ENCODE measurements at places on chromosomes 7 and 10.

- no peak for DNase-seq
These were observed 87.1 kb downstream of the ITGB8 start for GRCh38 chr7:20417675-20418382.

- DNase-seq: no peak
These were observed 199.3 kb upstream of the AUTS2 start for GRCh38 chr7:69398986-69399385.

GRCh38 chr7:114302858-114303257 is 111.8 kb upstream of the FOXP2 start:
- no peak for DNase-seq

DNA sequence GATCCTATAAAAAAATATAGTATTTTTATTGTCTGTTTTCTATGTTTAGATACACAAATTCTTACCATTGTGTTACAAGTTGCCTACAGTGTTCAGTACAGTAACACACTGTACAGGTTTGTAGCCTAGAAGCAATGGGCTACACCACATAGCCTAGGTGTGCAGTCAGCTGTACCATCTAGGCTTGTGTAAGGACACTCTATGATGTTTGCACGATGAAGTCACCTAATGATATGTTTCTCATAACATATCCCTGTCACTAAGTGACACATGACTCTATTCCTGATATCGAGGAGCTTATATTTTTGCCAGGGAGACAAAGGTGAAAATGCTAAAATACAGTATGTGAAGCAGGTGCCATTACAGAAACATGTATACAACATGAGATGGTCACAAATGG is 18.6 kb downstream of the ZNF25 start:
- no peak for DNase-seq

DNA sequence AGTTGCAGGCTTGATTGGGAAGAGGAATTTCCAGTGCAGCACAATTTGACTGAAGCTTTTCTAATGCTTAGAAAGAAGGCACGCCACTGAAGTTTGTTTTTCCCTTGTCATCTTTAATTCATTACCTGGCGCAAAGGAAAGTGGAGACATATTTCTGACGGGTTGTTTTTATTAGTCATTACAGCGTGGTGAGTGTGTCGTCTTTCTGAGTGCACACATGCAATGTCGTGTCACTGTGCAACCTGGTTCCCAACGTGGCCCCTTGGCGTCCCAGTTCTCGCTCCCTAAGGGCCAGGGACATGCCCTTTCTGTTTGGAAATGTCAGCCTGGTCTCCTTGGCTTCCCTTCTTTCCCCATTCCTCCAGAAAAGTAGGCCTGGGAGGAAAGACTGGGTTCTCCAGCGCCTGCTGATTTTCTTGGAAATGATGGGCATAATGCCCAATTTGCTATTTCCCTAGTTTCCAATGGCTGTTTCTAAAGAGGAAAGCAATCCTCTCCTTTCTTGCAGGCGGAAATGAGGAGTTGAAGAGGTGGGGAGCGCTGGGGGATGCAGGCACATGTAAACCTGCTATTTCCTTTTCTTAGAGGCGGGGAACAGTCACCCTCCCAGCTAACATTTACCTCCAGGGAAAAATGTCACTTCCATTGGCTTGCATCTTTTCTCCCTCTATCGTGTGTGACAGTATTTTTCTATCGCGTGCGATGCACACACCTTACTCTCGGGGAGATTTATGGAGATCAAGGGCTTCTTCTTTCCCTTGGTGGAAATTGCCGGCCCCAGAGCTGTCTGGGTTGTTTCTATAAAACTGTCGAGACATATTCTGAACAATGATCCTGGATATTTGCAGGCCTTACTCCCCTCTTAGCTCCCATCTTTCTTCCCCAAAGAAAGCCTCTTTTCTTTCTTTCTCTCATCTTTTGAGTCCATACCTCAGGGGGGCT is 249.8 kb downstream of the ARHGAP12 start:
- no peak for DNase-seq

GRCh38 chr7:128100949-128101713 is 69.9 kb upstream of the LRRC4 start:
- DNase-seq: no peak

DNA sequence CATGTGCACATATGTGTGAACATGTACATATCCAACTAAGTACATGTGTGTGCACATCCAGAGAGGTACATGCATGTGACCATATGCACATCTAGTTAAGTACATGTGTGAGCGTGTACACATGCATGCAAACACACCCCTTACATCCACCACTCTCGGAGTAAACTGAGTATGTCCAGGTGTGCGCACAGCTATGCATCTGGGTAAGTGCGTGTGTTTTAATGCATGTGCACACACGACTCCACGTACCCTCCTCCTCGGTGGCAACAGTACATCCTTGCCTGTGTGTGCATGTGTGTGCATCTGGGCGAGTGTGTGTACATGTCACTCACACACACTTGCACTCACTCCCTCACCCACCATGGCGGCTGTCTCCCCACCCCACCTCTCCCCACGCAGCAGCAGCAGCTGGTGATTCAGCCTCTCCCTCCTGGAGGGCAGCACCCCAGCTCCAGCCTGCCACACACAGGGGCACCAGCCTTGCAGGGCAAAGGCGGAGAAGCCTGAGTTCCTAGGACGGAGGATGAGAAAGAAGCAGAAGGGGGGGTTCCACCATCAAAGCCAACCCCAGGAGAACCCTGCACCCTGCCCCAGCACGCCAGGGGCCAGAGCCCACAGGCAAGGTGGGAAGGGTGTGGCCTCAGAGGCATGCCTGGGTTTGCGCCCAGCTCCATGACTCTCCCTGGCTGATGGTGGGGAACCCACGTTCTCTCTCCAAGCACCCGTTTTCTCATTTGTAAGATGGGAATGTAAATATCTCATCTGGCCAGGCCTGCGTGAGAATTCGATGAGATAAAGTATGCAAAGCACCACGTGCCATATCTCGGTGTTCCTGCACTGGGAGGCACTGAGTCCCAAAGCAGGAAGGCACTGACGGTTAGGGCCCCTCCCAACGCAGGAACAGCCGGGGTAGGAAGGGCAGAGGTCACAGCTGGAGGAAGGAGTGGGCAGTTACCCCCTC is 27.7 kb upstream of the DNAAF5 start:
- no peak for DNase-seq

DNA sequence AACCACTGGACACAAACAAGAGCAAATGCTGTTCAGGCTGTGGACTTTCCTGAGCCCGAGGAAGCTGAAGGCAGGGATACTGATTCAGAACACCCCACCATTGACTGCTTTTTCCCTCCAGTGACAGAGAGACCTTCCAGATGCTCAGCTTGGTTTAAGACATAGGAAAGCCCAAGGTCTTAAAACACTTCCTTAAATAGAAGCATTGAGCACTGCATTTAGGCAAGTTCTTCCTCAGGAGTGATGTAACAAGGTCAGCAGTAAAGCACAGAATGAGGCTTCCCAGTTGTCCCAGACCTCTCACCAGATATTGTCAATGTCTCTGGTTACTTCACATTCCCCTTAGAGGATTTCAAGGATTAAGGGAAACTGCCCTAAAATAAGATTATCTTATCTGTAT is 19.6 kb upstream of the CDCA7L start:
- no peak for DNase-seq

DNA sequence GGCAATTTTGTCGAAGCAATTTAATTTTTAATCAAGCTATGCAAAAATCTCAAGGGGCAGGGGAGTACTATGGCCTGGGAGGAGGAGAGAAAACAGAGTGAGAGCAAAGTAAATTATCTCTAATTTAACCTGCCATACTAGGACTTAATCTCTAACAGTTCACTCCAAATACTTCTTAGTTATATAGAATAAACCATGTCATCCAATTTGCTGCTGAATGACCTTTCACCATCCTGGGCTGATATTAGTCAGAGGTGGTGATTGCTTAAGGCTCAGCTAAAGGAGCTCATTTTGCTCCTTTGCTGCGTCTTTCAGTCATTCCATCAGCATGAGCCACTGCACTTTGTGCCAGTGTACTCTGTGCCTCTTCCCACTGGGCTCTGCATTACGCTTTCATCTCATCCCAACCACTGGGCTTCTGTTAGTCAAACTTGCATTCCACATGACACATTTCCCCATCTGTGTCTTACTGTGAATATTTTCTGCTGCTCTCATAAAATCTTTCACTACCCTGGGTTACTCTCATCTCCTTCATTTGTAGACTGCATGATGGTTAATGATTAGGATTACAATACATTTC is 84.3 kb downstream of the CD36 start:
- peak; percentile 52 for DNase-seq

DNA sequence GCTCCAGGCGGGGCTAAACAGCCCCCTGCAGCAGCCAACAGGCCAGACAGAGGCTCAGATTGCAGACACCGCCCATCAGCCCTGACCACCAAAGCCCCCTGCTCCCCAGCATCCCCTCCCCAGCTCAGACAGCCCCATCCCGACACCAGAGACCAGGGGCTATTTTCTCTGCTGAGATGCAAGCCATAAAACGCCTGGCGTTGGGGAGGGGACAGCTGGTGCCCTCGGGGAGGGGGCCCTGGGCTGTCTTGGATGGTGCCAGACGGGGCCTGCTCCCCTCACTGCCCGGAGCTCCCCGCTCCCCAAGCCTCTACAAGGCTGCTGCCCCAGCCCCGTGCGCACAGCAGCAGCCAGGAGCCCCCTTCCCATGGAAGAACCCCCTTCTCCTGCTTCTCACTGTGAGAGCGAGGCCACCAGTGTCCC is 31.8 kb downstream of the GET4 start:
- DNase-seq: no peak

GRCh38 chr7:46756996-46757395 is 824.9 kb downstream of the TNS3 start:
- DNase-seq: no peak

DNA sequence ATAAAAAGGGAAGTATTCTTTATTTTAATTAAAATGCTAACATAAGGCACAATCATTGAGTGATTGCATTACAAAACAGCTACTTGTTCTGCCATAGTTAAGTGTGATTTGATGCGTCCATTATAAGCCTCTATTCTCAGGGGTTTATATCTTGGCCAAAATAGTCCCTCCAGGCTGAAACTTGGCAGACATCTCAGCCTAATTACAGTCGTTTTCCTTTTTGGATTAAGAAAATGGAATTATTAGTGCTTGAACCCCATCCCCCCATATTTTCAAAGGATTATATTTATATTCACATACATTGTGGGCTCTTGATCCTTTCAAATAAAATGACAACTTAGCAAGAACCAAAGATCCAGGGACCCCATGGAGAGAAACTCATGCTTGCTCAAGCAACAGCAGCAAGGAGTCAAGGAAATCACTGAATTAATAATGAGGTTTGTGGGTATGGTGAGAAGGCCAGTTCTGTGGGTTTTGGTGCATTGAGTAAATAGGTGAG is 66.7 kb upstream of the NEUROD6 start:
- DNase-seq: no peak

DNA sequence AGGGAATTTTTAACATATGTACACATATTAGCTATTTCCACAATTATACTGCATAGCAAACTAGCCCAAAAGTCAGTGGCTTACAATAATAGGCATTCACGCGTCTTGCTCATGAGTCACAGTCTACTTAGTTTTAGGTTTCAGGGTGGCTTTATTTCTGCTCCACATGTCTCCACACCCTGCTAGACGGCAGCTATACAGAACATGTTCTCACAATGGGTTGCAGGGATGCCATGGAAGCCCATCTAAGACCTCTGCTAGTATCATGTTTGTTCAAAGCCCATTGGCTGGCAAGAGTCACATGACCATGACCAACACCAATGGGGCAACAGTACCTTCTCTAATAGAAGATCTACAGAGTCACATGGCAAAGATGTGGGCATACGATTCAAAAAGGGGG is 96.3 kb upstream of the NEBL start:
- no peak for DNase-seq

- no peak for DNase-seq
These were observed 12.7 kb downstream of the ABCA13 start for GRCh38 chr7:48183965-48184364.

GRCh38 chr7:112791465-112792168 is 1.4 kb upstream of the TMEM168 start:
- DNase-seq: no peak

GRCh38 chr10:104120903-104121484 is 977 bp upstream of the SFR1 start:
- peak; percentile 97 for DNase-seq

GRCh38 chr7:18496341-18496700 is 772 bp downstream of the HDAC9 start:
- no peak for DNase-seq

GRCh38 chr7:87330942-87331341 is 14.5 kb upstream of the CROT start:
- DNase-seq: no peak

- DNase-seq: no peak
These were observed 19.9 kb downstream of the CASD1 start for GRCh38 chr7:94529516-94529915.

DNA sequence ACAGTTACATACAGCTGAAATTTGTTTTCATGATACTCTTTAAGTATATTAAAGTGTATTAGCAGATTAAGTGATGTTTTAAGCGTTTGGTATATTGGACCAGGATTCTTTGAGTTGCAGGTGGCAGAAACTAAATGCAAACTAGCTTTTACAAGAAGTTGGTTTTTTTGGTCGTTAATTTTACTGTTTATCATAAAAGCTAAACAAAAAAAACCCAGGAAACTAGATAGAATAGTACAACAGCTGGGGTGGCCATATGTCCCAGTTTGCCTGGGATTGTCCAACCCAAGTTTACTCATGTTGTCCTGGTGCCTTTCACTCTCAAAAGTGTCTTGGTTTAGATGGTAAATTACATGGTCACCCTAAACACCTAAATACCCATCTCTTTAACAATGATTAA is 108.7 kb downstream of the PHTF2 start:
- no peak for DNase-seq

- DNase-seq: no peak
These were observed at the start of gene PCDH15 for GRCh38 chr10:54800741-54801421. Gene PCDH15, minus strand, starts transcription at chr10:54801231. Its CDS starts 136,969 bp downstream, at chr10:54664262.

GRCh38 chr7:19397911-19398310 is 252.7 kb upstream of the FERD3L start:
- no peak for DNase-seq

- DNase-seq: no peak
These were observed 24.3 kb downstream of the YKT6 start for GRCh38 chr7:44224974-44225565.

- peak; percentile 61 for DNase-seq
These were observed 41.4 kb upstream of the MAP3K8 start for GRCh38 chr10:30392564-30392990.

- no peak for DNase-seq
These were observed 265.1 kb downstream of the ZEB1 start for GRCh38 chr10:31584098-31584631.

- DNase-seq: no peak
These were observed 11.5 kb downstream of the VIM start for GRCh38 chr10:17239345-17240085.

- DNase-seq: no peak
These were observed 30.5 kb upstream of the DDX50 start for GRCh38 chr10:68870545-68871104.
